Amniotic epithelial cell (primary cell): ENCODE measurements at places on chromosomes 4 and X.

DNA sequence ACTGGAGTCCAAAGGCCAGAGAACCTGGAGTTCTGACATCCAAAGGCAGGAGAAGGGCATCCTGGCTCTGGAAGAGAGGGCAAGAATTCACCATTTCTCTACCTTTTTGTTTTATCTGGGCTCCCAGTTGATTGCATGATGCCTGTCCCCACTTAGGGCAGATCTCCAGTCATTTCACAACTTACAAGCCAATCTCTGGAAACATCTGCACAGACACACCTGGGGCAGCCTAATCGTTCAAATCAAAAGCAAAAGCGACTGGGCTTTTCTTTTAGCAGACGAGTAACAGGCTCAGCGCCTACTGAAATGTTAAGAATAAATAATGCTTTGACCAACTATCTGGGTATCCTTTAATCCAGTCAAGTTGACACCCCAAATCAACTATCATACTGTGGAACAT lies 136.0 kb upstream of the NPY2R start:
- no peak for DNase-seq

DNA sequence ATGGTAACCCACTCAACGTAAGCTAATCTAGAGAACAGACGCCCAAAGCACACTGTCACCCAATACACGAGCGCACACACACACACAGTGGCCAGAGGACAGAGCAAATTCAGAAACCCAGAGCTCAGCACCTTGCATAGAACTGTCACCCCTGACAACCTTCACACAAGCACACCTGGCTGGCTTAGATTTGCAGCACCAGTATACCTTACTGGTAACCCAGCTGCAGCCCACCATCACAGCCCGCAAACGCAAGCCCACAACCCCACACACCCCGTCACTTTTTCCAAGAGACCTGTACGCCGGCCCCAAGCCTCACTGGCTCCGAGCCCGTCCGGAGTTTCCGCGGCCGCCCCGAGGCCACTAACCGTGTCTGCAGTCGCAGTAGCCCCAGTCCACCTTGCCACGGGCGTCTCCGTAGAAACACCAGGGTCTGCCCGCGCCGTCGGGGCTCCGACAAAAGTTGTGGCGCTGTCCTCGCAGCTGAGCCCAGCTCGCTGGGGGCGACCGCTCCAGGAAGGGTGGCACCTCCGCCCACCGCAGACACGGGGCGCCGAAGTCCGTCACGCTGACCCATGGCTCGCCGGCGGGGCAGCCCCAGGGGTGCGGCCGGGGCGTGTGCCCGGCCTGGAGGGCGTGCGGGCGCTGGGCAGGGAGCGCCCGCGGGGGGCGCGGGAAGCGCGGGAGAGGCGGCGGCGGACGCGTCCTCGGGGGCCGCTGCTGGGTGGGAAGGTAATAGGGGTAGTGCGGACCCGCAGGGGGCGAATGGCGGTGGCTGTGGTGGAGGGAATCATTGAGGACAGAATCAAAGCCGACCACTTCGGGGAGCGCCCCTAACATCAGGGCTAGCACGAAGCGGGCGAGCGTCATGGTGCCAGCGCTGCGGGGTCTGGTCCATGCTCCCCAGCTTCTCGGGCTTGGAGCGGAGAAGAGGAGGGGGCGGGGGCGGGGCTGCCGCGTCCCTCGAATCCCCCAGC lies 664 bp downstream of the PRSS12 start:
- DNase-seq: no peak

- no peak for DNase-seq
These were observed 71.2 kb upstream of the EGFL6 start for GRCh38 chrX:13498238-13498637.

GRCh38 chr4:21882051-21882839 lies 66.3 kb downstream of the KCNIP4 start:
- DNase-seq: peak; percentile 49

DNA sequence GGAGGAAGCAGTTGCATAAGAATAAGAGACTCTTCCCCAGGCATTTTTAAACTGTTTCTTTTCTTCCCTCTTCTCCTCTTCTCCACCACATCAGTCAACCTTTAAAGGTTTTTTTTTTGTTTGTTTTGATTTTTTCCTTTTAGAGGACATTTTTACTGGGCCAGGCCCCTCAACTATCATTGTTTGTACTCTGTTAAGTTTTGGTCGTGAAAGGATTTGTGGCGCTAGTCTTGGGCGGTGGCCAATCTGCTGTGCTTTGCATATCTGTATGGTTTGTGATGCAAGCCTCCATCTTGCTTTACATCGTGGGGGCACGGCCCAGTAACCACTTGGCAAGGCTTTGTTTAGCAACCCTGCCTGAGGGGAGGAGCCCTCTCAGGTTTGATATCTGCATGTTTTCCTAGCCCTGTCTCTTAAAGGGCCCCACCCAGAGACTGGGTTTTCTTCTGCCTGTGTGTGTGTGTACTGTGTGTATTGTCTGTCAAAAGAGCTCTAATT lies 101.9 kb upstream of the SLITRK2 start:
- no peak for DNase-seq

- peak; percentile 51 for DNase-seq
These were observed 275.4 kb upstream of the CPEB2 start for GRCh38 chr4:14726877-14727361.

DNA sequence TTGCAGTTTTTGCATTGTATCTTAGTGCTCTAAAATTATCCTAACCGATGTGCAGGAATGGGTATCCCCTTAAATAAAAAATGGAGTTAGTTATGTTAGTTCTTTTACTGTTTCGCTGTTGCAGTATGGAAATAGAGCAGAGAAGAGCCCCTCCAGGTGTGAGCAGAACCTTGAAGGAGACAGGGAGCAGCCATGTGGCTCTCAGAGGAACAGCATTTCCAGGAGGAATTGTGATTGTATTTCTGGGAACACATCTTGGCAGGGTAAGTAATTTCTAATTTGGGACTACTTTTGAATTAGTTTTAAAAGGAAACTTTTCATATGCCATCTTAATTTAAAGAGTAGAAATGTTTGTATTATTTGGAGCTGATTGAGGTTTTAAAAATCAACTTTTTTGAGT lies 5.3 kb upstream of the CCDC158 start:
- DNase-seq: no peak

DNA sequence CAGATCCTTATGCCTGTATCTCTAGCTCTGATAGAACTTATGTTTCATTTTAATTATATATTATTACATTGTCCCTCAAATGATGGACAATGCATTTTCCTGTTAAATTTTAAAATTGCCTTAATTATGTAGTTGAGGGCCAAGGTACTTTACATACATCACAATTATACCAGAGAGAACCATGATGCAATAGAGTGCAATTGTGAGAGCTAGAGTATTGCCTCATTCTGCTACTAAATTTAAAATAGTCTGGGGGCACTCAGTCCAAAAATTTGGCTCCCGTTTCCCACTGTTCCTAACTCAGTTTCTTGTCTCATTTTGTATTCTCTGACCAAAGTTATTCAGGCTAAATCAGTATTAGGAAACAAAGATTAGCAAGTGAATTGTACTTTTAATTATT lies 378.5 kb upstream of the ZFP42 start:
- DNase-seq: no peak

DNA sequence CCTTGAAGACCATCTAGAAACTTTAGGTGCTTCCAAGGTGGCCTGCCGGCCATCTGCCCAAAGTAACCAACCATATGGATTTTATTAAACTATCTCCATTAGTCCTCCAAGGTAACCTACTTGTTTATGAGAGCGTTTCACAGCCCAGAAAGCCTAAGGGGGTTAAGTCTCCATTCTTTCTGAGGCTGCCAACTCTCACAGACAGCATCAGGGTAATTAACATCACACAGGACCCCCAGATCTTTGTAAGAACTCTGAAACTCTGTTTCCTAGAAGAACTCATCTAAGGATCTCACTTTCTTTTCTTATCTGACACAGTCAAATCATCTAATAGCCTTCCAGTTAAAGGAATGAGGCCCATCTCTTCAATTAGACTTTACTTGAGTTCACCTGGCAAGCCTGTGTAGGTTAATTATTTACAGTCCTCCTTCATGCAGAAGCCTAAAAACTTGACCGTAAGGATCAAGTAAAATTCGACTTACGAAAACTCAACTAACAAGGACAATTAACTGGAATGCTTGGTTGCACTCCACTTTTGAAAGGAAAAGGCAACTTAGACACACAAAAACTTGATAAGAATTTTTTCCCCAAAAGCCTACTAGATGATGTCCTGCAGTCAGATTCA lies 252.5 kb downstream of the GRIA3 start:
- DNase-seq: no peak

GRCh38 chr4:27787195-27787594 lies 926.6 kb downstream of the STIM2 start:
- no peak for DNase-seq

GRCh38 chrX:39815631-39816030 lies 282.1 kb downstream of the BCOR start:
- DNase-seq: peak; percentile 32

GRCh38 chr4:184397516-184398163 lies 76.7 kb downstream of the IRF2 start:
- no peak for DNase-seq

DNA sequence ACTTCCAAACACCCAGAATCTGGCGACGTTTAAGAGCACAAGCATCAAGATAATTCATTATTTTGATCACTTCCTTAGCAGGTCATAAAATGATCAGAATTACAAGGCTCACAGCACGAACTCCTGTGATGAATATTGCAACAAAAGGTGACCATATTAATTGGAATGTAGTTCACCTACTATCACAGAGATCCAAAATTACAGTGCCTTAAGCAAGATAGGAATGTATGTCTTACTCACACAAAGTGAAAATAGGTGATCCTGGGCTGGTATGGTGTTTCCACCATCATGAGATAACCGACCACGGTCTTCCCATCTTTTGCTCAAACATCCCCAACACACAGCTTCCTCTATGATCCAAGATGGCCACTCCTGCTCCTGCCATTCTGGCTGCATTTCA lies 131.2 kb downstream of the SCFD2 start:
- no peak for DNase-seq
